ENCODE measurements at places on chromosomes 7 and 10.

GRCh38 chr7:113698556-113699220 is 220.1 kb downstream of the PPP1R3A start:
- no peak for DNase-seq

GRCh38 chr10:106440355-106440754 is 724.2 kb downstream of the SORCS1 start:
- no peak for DNase-seq

DNA sequence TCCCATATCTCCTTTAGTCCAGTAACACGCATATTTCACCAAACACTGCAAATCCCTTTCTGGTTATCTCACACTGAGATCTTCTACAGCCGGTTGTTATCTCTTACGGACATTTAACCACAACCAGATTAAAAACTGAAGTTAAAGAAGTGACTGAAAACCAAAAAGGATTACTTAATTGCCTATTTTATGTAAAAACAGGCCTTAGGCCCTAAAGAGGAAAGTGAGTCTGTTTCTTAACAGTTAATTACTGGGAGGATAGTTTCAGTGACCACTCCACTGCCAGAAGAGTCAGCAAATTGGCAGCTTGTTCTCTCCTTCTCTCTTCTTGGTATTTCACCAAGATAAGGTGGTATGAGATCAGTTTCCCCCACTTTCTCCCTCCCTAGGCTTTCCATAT is 161.9 kb upstream of the MEOX2 start:
- no peak for DNase-seq

DNA sequence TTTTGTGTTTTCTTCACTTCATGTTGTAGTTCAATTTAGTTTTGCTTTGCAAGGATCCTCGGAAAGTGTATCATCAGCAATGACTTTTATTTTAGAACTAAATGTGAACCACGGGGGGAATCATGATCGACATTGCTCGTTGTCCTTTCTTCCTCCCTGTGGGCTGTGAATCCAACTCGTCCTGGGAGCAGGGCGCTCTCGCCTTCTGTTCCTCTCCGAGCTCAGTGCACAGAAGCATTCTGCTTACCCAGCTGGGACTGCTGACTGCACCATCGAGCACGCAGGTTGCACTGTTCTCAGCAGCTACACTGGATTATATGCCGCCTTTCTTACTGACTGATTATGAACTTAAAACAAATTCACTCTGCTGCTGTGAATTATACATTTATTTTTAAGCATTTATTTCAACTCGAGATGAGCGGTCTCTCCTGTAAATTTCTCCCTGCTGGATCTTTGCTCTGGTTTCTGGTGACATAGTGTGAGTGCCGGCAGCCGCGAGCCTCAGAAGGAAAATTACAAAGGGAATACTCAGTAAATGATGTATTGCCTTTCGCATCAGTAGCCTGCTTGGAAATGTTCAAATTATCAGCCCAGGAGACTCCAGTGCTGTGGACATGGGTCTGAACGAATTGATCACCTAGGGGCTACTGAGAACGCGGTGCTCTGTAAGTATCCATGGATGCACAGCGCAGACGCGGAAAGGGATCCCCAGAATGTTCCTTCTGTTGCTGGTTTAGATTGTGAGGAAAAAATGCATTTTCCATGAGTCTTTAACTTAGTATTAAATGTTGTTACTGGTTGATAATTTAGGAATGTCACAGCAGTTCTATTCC is 92.6 kb downstream of the PTPRE start:
- no peak for DNase-seq

DNA sequence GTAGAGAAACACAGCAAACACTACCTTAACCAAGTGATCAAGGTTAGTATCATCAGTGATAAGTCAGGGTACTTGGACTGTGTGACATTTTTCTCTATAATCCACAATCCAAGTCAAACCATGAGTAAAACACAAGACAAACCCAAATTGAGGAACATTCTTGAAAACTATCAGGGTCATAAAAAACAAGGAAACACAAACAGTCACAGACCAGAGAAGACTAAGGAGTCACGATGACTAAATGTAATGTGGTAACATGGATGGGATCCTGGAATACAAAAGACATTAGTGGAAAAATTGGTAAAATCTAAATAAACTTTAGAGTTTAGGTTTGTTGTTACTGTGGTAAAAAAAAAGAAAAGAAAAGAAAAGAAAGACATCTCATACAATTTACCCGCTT is 103.8 kb downstream of the ARMH3 start:
- DNase-seq = no peak

GRCh38 chr7:82110146-82110840 is 333.3 kb downstream of the CACNA2D1 start:
- DNase-seq = no peak

GRCh38 chr10:15196021-15196834 is 27.7 kb upstream of the NMT2 start:
- DNase-seq = no peak

GRCh38 chr10:536371-536925 is 153.0 kb downstream of the DIP2C start:
- DNase-seq = no peak

- DNase-seq = no peak
These were observed 51.1 kb downstream of the NOD1 start for GRCh38 chr7:30427296-30428070.

DNA sequence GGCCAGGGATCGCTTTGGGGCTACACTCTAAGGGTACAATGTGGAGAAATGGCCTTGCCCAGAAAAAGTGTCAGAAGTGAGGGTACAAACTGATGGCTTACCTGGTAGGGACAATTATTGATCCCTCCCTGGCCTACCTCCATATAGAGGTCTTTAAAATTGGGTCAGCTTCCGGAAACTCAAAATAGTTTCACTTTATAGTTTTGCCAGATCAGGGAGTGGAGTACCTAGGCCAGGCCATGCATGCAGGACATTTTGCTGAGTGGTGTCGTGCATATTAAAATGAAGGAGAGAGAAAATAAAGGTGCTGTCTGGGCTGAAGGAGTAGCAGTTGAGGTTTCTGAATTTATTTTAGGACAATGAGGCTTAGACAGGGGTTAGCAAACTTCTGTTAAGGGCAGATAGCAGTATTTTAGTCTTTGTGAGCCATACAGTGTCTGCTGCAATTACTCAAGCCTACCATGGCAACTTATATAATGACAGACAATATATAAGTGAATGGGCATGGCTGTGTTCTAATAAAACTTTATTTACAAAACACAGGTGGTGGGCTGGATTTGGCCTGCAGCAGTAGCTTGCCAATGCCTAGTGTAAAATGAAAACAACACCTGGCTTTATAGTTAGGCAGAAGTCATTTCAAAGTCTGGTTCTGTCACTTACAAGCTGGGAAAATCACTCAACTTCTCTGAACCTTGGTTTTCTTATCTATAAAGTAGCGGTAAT is 176.9 kb upstream of the AOAH start:
- no peak for DNase-seq

DNA sequence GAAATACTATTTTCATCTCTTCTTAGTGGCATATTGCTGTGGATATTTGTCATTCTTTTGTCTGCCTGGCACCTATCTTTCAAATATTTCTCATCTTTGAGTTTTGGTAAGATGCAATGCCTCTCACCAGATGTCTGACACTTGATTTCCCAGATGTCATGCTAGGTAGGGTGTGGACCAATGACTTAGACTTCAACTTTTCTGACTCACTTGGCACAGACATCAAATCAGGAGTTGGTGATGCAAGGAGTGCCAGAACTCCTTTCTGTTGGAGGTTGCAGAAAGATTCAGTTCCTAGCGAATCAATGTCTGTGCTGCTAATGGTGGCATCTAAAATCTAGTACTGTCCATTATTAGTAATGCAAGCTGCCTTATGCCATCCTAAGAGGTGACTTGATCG is 216.9 kb upstream of the FERD3L start:
- DNase-seq = no peak

DNA sequence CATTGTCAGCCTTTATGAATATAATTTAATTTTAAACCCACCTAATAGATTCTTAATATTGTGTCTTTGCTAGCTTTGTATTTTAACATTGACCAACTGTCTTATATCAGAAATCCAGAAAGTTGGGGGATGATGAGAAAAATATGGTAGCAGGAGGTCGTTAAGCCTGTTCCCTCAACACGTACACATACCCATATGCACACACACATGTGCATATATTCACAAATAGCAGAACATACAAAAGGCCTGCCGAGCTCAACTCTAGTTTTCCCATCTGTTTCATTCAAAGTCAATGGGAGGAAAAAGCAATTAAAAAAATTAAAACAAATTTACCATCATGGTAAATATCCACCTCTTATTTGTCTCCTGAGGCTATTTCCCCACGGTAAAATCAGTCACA is 25.9 kb upstream of the PTPRZ1 start:
- DNase-seq = no peak

DNA sequence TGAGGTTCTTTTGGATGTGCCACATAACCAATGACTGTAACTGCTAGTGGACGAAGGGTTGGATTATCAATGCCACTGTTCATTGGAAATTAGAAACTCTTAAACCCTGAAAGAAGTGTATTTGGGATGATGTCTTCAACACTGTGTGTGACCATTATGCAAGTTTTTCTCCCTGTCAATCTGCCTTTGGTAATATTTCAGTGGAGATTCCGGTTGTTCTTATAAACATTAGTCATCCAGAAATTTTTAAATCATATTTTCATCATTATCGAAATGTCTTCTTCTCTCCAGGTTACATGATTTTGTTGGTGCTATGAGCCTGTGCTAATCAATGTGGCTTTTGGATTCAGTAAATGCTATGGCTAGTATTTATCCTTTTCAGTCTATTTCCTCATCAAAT is 61.7 kb upstream of the KLF6 start:
- no peak for DNase-seq

- DNase-seq = no peak
These were observed at the start of gene GBX1 for GRCh38 chr7:151167197-151167961. Gene GBX1, minus strand, starts transcription at chr7:151167694. Its CDS starts 146 bp downstream, at chr7:151167548.

- no peak for DNase-seq
These were observed 40.7 kb downstream of the TBC1D12 start for GRCh38 chr10:94443047-94443446.

DNA sequence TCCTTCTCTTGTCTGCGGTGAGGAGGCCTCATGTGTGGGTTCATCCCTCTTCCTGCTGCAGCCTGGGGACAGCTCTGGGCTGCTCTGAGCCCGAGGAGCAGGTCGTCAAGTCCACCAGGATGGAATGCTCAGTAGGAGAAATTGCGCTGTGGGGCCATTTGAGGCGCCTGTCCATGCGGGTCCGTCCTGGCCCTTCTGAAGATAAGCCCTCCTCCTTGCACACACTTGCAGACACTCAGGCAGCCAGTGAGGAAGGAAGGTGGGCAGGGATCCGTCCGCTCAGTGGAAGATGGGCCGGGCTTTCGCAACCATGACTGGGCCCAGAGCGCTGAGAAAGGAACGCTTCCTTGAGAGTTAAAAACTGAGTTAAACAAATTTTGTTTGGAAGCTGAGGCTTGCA is 356.8 kb downstream of the GLRX3 start:
- no peak for DNase-seq

- no peak for DNase-seq
These were observed 52.5 kb downstream of the PROSER2 start for GRCh38 chr10:11875494-11876281.

DNA sequence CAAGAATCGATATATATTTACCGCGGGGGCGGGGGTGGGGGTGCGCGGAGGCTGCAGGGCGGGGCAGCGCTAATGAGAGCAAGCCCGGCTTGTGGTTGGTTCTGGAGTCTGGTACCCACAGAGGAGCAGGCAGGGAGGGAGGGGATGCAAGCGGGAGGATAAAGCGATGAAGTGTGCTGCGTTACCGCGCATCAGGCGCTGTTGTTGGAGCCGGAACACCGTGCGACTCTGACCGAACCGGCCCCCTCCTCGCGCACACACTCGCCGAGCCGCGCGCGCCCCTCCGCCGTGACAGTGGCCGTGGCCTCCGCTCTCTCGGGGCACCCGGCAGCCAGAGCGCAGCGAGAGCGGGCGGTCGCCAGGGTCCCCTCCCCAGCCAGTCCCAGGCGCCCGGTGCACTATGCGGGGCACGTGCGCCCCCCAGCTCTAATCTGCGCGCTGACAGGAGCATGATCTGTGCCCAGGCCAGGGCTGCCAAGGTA is at the start of gene HECW1:
Gene HECW1, plus strand, starts transcription at position 189 of the 482 bp plus-strand sequence. CDS start 131,259 bp downstream, outside the sequence.
- no peak for DNase-seq

GRCh38 chr7:43569424-43569823 is 13.5 kb upstream of the STK17A start:
- no peak for DNase-seq

GRCh38 chr10:86375204-86375603 is 8.6 kb upstream of the GRID1 start:
- no peak for DNase-seq

DNA sequence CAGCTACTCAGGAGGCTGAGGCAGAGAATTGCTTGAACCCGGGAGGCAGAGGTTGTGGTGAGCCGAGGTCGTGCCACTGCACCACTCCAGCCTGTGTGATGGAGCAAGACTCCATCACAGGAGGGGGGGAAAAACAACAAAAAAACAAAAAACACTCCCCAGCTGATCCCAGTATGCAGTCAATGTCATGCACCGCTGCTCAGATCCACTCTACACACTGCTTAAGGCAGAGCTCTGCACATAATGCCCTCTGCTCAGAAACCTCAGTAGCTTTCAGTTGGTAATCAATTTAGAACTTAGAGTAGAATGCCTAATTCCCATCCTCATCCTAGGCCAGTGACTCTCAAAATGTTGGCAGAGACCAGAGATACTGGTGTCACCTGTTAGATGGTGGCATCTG is 43.9 kb downstream of the PDSS1 start:
- no peak for DNase-seq

- DNase-seq = peak; percentile 51
These were observed 11.1 kb downstream of the FAM53B start for GRCh38 chr10:124732931-124733570.

- DNase-seq = no peak
These were observed 6.9 kb downstream of the ABCB8 start for GRCh38 chr7:151035026-151035717.

DNA sequence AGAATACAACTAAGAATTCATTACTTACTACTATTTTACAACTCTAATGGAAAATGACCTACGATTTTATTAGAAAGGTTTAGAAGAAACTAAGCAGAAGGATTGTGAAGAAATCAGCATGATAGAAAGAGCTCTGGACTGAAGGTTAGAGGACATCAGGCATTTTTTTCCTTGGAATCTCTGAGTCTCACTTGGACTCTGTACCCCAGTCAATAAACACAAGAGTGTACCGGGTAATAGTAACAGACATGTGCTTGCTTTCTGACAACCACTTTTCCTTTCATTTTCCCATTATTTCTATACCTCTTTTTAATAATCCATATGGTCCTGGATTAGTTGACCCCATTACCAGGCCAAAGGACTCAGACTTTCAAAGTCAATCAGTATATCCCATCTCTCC is 1240.9 kb upstream of the LRRTM3 start:
- no peak for DNase-seq

- DNase-seq = no peak
These were observed 119.0 kb downstream of the FANK1 start for GRCh38 chr10:126015413-126015812.

GRCh38 chr10:3820255-3820654 is 35.2 kb upstream of the KLF6 start:
- DNase-seq = no peak

- DNase-seq = no peak
These were observed 129.3 kb downstream of the CHRM2 start for GRCh38 chr7:136997735-136998134.

DNA sequence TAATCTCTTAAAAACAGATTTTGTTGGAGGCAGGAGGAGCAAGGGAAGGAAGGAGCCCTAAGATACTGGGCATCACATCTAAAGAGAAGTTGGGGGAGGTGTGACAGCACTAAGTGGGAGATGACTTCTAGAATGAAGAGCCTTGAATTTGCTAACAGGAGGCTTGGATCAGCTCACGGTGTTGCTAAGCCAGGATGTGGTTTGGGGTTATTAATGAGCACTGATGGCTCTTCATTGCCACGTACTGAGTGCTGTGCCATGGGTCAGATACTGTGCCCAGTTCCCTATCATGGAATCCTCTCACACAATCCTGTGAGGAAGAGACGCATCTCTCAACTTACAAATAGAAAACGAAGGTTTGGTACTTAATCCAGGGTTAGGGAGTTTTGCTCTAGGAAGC is 78.5 kb downstream of the C7orf25 start:
- DNase-seq = no peak
